Kidney (tissue), 22 donors: ENCODE measurements at places on chromosomes 1 and 21. TPM values are rescaled to one million over a fixed set of nuclear protein-coding genes. Genes with fewer than 3 reads are reported as not detected.

The ZZZ3 gene
- total RNA-seq = 55.3 TPM

The CSF1 gene
- 33.8 TPM for total RNA-seq

DNA sequence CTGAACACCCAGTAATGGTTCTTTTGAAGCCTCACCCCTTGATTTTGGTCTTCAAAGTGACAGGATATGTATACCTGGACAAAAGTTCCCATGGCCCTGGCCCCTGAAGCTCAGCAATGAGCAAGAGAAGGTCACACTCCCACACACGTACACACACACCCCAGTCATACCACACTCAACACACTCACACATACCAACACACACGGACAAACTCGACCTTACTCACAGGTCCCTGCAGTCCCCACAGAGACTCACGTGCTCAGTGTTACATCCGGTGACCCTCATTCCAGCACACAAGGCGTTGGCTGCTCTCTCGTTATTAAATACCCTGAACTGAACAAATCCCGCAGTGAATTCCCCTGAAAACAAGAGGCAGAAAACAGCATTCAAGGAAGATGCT lies 5.9 kb downstream of the ITLN1 start:
- DNase-seq = no peak

GRCh38 chr1:216832192-216832591 lies 109.0 kb upstream of the ESRRG start:
- DNase-seq = no peak

DNA sequence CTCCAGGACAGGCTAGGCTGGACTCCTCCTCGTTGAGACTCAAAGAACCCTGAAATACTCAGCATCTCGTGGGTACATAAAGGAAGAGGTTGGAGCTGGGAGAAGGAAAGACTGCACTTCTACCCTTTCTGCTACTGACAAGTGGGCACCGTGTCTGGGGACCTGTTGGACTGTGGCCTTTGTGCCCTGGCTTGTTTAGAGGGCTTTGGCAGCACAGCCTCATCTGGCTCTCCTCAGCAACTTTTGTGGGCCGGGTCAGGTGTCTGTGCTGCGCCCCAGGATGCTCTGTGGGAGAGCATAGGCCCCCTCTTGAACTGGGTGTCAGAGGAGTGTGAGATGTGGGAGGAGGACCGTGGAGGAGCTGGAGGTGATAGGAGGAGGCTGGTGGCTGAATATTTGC lies 142.4 kb downstream of the FCRL5 start:
- DNase-seq = no peak

- DNase-seq = no peak
These were observed 19.6 kb upstream of the SLC26A9 start for GRCh38 chr1:205962821-205963221.

- DNase-seq = no peak
These were observed 74.1 kb upstream of the TINAGL1 start for GRCh38 chr1:31502253-31502652.

- DNase-seq = no peak
These were observed 654.9 kb upstream of the PKN2 start for GRCh38 chr1:88029142-88029541.
